Activated T-cell treated with anti-CD3 and anti-CD28 coated beads, Interleukin-2, amount 50 U/mL, for 24 hours (primary cell): ENCODE measurements at places on chromosomes 12 and 14.

DNA sequence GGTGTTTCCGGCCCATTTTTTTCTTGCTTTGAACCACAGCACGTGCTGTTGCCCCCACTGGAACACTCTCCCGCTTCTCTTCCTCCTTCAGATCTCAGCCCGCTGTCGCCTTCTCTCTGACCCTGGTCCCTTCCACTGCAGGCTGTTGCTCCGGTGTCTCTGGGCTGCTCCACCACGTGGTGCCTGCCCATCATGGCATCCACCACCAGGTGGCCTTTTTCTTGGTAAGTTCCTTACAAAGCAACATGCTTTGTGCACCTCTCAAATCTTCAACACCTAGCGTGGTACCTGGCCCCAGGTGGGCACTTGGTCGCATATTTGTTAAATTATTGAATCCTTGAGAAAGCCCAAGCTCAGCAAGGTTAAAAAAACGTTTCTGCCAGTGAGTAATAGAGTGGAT lies 19.1 kb downstream of the TUNAR start:
- H3K4me3 ChIP-seq = no peak overlapping the region
- peaks cover 25% of the 10 kb centered on the region for H3K27me3 ChIP-seq
- H3K27ac ChIP-seq = no peak overlapping the region
- no peaks in the 10 kb centered on the region for H3K36me3 ChIP-seq

DNA sequence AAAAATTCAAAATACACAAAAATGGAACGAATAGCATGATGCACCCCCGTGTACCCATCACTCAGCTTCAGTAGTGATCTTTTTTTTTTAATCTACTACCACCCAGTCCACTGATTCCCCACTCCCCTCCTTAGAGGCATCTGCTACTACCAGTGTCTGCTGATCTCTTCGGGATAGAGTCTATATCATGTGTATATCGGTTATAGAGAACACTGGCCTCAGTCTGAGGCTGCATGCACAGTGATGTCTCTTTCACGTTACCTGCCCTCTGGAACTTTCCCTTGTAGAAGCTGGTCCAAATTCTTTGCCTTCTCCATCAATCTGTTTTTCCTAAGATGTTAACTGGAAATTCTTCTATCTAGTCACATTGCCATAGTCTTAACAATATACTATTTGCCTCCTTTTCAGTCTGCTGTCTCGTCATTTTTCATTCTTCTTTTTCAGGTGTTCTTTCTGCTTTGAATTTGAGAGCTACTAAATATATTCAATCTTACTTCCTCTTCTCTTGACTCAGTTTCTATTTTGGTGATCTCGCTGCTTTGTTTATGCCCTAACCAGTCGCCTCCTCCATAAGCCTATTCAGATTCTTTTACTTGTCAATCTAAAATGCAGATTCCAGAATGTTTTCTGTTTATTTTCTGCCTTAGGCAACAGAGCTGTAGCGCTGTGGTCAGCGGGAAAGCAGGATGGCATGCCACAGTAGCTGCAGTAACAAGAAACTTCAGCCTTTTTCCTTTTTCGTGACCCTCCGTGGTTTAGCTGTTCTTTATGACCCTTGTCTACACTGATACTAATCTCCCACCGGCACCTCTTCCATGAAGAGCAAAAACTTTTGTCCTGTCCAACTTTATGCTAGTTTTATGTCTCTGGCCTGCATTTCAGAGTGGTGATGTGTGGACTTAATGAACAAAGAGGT lies 67.0 kb downstream of the FBXW8 start:
- H3K4me1 ChIP-seq = peaks cover 2% of the 10 kb centered on the region
- H3K4me3 ChIP-seq = no peak overlapping the region
- peaks cover 20% of the 10 kb centered on the region for H3K36me3 ChIP-seq
- no peak for DNase-seq

- H3K27ac ChIP-seq = no peak overlapping the region
- H3K36me3 ChIP-seq = no peaks in the 10 kb centered on the region
- H3K27me3 ChIP-seq = peaks cover 9% of the 10 kb centered on the region
Observed at GRCh38 chr12:63900922-63901793, 56.7 kb downstream of the SRGAP1 start.

- DNase-seq = no peak
- H3K36me3 ChIP-seq = peaks cover 83% of the 10 kb centered on the region
- H3K27me3 ChIP-seq = no peaks in the 10 kb centered on the region
Observed at GRCh38 chr12:105212438-105212837, 23.5 kb downstream of the APPL2 start.

DNA sequence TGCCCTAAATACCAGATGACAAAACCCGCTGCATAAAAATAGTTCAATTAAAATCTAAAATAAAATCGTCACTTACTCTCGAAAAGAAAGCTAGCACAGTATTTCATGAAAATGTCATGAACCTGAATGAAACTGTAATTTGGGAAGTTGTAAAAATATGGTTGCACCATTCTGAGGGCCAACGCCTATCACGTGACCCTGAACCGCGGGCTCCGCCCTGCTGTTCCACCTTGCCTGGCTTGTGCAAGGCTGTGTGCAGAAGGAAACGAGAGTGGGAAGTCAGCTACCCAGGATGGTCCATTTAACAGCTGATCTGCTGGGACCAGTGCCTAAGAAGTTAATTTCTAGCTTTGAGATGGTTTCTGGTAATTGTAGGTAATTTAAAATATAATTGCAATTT lies 91.7 kb upstream of the BMP4 start:
- no peak for DNase-seq
- no peaks in the 10 kb centered on the region for H3K4me1 ChIP-seq
- no peaks in the 10 kb centered on the region for H3K36me3 ChIP-seq
- no peak overlapping the region for H3K27ac ChIP-seq
- no peaks in the 10 kb centered on the region for H3K27me3 ChIP-seq
- no peak overlapping the region for H3K4me3 ChIP-seq

GRCh38 chr12:19323805-19324204 lies 115.5 kb upstream of the AEBP2 start:
- H3K4me3 ChIP-seq = no peak overlapping the region
- DNase-seq = no peak
- H3K36me3 ChIP-seq = no peaks in the 10 kb centered on the region

DNA sequence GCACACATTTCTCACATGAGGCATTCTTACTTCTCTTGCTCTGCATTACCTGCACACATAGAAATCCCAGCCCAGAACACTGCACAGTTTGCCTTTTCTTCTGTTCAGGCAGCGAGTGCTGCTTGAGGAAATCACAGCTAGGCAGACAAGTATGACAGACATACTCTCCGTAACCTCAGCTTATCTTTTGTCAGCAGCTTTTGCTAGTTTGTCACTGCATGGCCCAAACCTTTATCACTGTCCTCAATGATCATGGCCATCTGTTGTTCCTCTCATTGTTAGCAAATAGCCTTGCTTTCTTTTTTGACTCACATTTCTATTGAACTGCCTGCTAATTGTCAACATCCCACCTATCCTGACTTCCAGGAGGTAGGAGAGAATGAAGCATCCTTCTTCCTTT lies 5.3 kb downstream of the ZNF10 start:
- H3K4me1 ChIP-seq = peaks cover 10% of the 10 kb centered on the region
- H3K27ac ChIP-seq = no peak overlapping the region
- H3K4me3 ChIP-seq = no peak overlapping the region

DNA sequence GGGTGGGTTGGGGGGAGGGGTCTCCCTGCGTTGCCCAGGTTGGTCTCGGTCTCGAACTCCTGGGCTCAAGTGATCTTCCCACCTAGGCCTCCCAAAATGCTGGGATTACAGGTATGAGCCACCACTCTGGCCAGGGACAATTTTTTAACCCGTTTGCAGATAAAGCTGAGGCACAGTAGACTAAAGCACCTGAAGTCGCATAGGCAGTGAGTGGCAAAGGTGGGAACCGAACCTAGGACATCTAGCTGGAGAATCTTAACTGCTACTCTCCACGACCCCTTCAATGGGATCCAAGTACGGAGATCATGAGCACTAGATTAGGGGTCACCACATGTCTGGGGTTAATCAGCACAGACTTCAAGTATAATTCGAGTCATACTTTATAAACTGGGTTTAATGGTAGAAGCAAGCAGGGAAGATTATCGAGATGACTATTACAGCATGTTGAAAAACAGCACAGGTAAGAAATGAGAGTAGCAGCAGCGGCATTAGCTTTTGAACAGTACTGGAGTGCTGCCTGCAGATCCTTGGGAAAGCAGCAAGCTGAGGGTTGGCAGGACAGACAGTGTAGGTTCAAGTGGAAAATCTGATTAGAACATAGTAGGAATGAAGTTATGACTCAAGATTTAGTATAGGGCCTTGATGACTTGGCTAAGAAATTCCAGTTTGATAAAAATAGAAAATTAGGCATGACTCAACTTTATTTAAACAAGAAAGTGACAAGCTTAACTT lies 23.9 kb downstream of the NID2 start:
- H3K36me3 ChIP-seq = no peaks in the 10 kb centered on the region
- peaks cover 4% of the 10 kb centered on the region for H3K27me3 ChIP-seq
- no peak for DNase-seq
- peak overlapping the region; percentile 79 for H3K27ac ChIP-seq

DNA sequence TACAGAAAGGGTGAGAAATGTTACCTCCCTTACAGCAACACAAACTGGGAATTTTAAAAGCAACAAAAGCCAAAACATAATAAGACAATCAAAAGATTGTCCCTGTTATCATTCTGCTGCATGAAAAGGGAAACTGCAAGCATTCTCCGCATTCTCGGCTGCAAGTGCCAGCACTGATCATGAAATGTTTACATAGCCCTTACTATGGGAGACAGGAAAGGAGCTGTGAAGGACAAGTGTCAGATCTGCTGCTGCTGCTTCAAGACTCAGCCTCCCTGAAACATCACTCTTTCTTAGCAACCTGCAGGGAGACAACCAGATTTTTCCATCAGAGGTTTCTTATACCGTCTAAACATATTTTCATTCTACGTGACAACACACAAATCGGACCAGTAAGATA lies 20.1 kb downstream of the DENND5B start:
- no peaks in the 10 kb centered on the region for H3K4me1 ChIP-seq
- no peak overlapping the region for H3K4me3 ChIP-seq
- no peaks in the 10 kb centered on the region for H3K36me3 ChIP-seq
- H3K27me3 ChIP-seq = peaks cover 13% of the 10 kb centered on the region
- H3K27ac ChIP-seq = no peak overlapping the region
- DNase-seq = no peak

- H3K4me1 ChIP-seq = no peaks in the 10 kb centered on the region
- DNase-seq = no peak
- no peaks in the 10 kb centered on the region for H3K36me3 ChIP-seq
- H3K27ac ChIP-seq = no peak overlapping the region
- no peak overlapping the region for H3K4me3 ChIP-seq
- no peaks in the 10 kb centered on the region for H3K27me3 ChIP-seq
Observed at GRCh38 chr14:54129850-54130640, 173.4 kb upstream of the BMP4 start.

GRCh38 chr12:32171211-32171610 lies 64.6 kb downstream of the BICD1 start:
- no peak overlapping the region for H3K27ac ChIP-seq
- no peaks in the 10 kb centered on the region for H3K27me3 ChIP-seq
- H3K36me3 ChIP-seq = peaks cover 5% of the 10 kb centered on the region
- DNase-seq = no peak
- H3K4me3 ChIP-seq = no peak overlapping the region
- H3K4me1 ChIP-seq = no peaks in the 10 kb centered on the region

GRCh38 chr12:64400041-64400440 lies 4.2 kb upstream of the XPOT start:
- no peak overlapping the region for H3K4me3 ChIP-seq
- peak overlapping the region; percentile 18 for H3K27ac ChIP-seq
- peaks cover 5% of the 10 kb centered on the region for H3K36me3 ChIP-seq
- H3K27me3 ChIP-seq = no peaks in the 10 kb centered on the region
- DNase-seq = no peak
- H3K4me1 ChIP-seq = peaks cover 22% of the 10 kb centered on the region

GRCh38 chr12:27077586-27077985 lies 4.8 kb downstream of the C12orf71 start:
- peaks cover 3% of the 10 kb centered on the region for H3K36me3 ChIP-seq
- peaks cover 9% of the 10 kb centered on the region for H3K4me1 ChIP-seq
- DNase-seq = no peak
- H3K4me3 ChIP-seq = no peak overlapping the region

- no peak for DNase-seq
- H3K27ac ChIP-seq = peak overlapping the region; percentile 79
- peaks cover 26% of the 10 kb centered on the region for H3K4me1 ChIP-seq
- peaks cover 41% of the 10 kb centered on the region for H3K27me3 ChIP-seq
- H3K4me3 ChIP-seq = peak overlapping the region; percentile 82
Observed at GRCh38 chr14:51095854-51096823, 1.2 kb upstream of the TRIM9 start.

- H3K4me3 ChIP-seq = no peak overlapping the region
- no peak overlapping the region for H3K27ac ChIP-seq
- no peaks in the 10 kb centered on the region for H3K36me3 ChIP-seq
- DNase-seq = no peak
- peaks cover 16% of the 10 kb centered on the region for H3K4me1 ChIP-seq
Observed at GRCh38 chr14:64688811-64689281, 15.4 kb upstream of the PLEKHG3 start.

- peak within 1 kb of the TSS; percentile 67 for H3K4me3 ChIP-seq
- H3K27me3 ChIP-seq = peaks cover 21% of the 10 kb centered on the region
- DNase-seq = no peak
- peak within 1 kb of the TSS; percentile 55 for H3K27ac ChIP-seq
- H3K36me3 ChIP-seq = peaks cover 47% of the 10 kb centered on the region
Observed at GRCh38 chr14:22836301-22837113, at the start of gene MMP14. TSS of gene MMP14 (plus strand) at chr14:22836585. CDS start at chr14:22836818, 233 bp downstream.

DNA sequence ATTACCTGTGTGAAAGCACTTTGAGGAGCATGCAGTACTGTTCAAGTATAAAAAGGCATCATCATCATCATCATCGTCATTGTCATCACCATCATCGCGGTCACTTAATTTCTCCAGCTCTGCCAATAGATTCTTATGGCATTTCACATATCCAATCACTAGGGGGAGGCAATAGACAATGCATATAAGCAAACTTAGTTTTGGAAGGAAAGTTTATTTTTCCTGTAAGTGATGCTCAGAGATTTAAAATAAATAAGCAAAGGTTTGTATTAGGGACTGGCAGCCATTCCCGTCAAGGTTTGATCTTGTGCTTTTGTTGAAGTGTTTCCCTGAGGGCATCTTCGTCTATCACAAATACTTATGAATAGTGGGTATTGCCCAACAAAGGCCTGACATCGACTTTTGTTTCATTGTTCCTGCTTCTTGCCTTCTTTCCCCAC lies 127.4 kb downstream of the KTN1 start:
- no peak overlapping the region for H3K4me3 ChIP-seq
- H3K4me1 ChIP-seq = no peaks in the 10 kb centered on the region
- DNase-seq = no peak
- no peaks in the 10 kb centered on the region for H3K36me3 ChIP-seq
- H3K27ac ChIP-seq = no peak overlapping the region

GRCh38 chr14:59360923-59361794 lies 104.0 kb downstream of the GPR135 start:
- H3K4me1 ChIP-seq = peaks cover 4% of the 10 kb centered on the region
- H3K27ac ChIP-seq = no peak overlapping the region
- no peak overlapping the region for H3K4me3 ChIP-seq
- H3K27me3 ChIP-seq = no peaks in the 10 kb centered on the region
- DNase-seq = no peak

DNA sequence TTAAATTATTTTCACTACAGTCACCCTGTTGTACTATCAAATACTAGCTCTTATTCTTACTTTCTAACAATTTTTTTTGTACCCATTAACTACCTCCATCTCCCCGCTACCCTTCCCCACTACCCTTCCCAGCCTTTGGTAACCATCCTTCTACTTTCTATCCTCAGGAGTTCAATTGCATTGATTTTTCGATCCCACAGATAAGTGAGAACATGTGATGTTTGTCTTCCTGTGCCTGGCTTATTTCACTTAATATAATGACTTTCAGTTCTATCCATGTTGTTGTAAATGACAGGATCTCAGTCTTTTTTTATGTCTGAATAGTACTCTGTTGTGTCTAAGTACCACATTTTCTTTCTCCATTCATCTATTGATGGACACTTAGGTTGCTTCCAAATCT lies 117.8 kb downstream of the FIGNL2 start:
- no peak overlapping the region for H3K27ac ChIP-seq
- no peaks in the 10 kb centered on the region for H3K4me1 ChIP-seq
- DNase-seq = no peak
- no peak overlapping the region for H3K4me3 ChIP-seq
- H3K27me3 ChIP-seq = peaks cover 38% of the 10 kb centered on the region
